ENCODE measurements at places on chromosomes 16 and 17. TPM values are rescaled to one million over a fixed set of nuclear protein-coding genes. Genes with fewer than 3 reads are reported as not detected.
A peak's percentile ranks its signal among the peaks of the same experiment; 100 is the strongest.

GRCh38 chr16:68646953-68647659, 2.0 kb downstream of the CDH3 start:
- no peak for DNase-seq

DNA sequence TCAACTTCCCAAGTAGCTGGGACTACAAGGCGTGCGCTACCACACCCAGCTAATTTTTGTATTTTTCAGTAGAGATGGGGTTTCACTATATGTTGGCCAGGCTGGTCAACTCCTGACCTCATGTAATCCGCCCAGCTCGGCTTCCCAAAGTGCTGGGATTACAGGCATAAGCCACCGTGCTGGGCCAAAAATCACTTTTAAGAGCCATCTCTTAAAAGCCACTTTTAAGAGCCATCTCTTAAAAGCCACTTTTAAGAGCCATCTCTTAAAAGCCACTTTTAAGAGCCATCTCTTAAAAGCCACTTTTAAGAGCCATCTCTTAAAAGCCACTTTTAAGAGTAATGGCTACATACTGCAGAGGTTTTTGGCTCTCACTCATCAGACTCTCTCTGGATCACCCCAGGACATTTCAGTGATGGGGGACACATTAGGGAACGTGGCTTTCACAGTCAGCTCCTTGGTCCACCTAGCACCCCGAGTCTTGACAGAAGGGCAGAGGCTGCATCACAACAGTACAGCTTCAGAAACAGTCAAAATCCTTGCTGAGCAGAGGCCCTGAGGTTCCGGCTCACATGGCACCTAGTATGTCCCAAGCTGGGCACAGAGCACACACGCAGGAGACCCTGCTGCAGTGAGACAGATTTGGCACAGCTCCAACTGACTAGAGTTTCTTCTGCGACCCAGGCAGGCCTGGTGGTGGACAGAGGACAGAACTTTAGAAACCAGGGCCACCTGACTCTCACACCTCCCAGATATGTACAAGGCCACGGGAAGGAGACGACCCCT, 23.6 kb downstream of the RANBP10 start:
- DNase-seq = no peak

DNA sequence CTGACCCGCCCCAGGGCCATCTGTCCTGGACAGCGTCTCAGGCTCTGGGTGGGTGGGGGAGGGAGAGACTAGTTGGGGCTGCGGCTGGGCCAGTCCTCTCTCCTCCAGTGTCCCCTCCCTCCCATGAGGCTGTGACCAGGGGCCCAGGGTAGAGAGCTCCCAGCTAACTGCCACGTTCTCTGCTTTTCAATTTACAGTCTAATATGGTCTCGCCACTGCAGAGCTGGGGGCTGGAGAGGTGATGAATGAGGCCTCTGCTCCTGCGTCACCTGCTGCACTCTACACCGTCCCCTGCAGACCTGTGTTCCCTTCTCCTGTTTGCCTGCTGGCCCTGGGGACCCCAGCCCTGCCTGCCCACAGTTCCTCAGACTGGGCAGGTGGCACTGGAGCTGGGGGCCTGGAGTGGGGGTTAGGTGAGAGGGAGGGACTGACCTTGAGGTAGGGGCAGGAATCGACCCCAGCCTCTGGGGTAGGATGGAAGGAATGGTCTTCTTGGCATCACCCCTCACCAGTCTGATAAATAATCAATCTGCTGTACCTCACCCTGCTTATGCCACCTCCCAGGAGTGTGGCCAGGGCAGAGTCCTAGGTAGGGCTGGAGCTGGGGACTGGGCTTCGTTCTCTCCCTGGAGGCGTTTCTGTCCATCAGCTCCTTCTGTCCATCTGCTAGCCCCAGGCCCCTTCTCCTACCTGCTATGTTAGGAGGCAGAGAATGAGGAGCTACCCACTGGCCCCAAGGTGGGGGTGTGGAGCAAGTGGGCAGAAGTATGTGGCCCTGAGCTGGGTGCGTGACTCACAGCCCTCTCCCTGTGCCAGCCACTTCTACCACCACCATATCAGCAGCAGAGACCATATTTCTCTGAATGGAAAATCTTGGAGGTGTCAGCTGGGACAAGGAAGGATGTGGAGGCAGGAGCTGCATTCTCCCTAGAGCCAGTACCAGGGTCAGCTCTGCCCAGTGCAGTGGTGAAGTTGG, 12.9 kb downstream of the SEZ6 start:
- no peak for DNase-seq

DNA sequence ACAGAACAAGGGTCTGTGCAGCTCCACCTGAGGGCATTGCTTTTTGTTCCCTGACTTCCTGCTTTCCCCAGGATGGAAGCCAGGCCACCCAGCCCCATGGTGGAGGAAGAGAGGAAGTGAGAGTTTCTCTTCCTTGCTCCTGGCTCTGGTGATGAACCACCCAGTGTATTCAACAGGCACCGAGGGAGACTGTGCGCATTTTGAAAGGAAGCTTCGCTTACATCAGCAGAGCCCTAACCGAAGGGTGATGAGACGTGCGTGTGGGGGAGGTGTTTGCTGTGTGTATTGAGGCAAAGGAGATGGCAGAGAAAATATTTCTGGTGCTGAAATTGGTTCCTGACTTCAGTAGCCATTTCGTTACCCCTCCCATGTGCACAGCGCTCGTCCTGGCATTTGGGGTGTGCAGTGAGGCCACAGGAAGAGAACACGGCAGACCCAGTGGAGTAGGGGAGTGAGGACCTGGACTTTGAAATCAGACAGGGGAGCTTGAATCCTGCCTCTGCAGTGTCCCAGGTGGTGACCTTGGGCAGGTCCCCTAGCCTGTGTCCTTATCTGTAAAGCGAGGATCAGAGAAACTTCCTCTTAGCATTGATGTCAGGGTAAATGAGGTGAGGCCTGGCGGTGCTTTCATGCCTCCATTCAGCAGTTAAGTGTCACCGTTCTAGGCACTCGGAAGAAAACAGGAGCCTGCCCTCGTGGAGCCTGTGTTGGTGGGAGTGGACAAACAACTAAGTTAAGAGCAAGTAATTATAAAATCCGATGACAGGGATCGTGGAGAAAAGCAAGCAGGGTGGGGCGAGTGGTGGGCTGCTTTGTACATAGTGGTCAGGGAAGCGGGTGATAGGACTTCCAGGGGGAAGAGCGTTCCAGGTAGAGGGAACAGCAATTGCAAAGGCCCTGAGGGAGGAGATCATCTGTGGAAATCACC, 7.4 kb downstream of the CMIP start:
- DNase-seq = no peak

DNA sequence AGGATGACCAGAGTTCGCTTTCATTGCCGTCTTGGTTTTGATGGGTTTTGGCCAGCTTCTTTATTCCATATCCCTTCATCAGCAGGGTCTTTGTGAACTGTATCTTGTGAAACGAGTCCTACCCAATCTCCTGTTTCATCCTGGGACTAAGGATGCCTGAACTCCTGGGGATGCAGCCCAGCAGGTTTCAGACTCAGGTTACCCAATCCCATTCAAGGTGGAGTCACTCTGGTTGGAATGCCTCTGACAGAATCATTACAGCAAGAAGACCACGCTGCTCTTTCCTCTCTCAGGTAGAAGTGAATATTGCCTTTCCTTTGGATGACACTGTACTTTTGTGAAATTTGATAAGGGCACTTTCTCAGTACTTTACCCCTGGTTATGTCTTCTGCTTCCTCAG, 98.1 kb downstream of the CDH11 start:
- DNase-seq = no peak

GRCh38 chr17:47298712-47299111, 25.0 kb upstream of the EFCAB13 start:
- DNase-seq = no peak

- DNase-seq = peak; percentile 26
Observed at GRCh38 chr16:66714654-66715307, 18.2 kb upstream of the CMTM4 start.

DNA sequence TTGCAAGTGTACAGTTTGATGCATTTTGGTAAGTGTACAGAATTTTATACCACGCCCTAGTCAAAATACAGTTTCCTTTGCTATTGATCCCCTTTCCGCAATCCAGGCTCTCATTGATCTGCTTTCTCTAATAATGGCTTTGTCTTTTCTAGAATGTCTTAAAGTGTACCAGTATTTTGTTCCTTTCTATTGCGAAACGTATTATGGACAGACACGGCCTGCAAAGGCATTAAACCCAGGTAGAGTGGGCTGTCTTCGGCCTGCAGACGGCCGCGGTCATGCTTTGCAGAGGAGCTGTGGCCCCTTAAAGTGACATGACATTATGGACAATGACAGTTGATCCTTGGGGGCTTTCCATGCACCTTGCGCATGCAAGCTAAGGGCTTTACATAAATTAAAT, 15.9 kb upstream of the HSBP1 start:
- DNase-seq = no peak

GRCh38 chr17:16929035-16929680, 42.8 kb downstream of the TNFRSF13B start:
- peak; percentile 56 for DNase-seq

DNA sequence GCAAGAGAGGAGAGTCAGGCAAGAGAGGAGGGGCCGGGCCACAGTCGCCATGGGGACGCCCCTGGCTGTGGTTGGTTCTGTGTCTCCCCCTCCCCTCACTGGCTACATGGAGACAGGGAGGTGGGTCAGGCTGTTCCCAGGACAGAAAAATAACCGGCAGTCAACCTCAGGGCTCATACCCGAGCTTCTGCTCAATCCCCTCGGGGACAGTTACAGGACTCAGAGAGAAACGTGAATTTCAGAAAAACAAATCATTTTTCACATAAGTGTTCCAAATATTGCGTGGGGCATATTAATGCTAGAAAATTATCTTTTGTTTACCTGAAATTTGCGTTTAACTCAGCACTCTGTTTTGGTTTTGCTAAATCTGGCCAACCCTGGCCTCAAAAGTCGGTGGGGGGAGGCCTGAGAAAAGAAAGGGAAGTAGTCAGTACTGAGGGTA, 22.2 kb upstream of the CPSF4L start:
- peak; percentile 88 for DNase-seq

- no peak for DNase-seq
Observed at GRCh38 chr16:49725651-49726050, 130.3 kb downstream of the ZNF423 start.

- no peak for DNase-seq
Observed at GRCh38 chr17:42898147-42898811, 2.3 kb upstream of the G6PC1 start.

Gene KRT28
- total RNA-seq = not detected
